ENCODE measurements at places on chromosomes 1 and 21.

DNA sequence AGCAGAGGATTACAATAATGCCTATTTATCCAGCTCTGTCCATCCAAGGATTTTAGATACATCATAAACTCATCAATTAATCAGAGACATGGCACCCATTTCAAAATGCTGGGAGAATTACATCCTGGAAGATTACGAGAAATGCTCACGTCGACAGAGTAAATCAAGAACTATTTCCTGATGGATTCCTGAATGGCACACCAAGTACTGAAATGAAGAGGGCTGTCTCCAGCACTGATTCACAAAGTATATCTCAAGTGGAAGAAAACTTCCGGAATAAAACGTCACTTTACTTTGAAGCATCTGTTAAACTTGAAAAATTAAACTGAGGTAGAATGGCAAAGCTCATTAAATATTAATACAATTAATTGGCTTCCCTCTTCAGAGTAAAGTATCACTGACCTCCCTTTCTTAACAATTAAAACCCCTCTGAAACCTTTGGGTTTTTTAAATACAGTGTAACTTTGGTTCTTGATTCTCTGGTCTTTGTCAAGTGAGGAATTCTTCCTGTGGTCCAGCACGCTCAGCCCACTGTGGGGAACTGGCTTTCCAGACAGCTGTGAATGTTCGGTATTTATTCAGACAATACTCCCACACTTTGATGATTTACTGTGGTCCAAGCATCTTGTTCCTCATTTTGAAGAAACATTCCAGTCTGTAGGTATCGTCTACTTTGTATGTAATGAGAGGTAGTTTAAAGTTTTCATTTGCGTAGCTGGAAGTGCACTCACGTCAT, 288.0 kb downstream of the NFIA start:
- no peak for DNase-seq

GRCh38 chr21:17416139-17416538, 96.7 kb upstream of the CXADR start:
- DNase-seq, result no peak

DNA sequence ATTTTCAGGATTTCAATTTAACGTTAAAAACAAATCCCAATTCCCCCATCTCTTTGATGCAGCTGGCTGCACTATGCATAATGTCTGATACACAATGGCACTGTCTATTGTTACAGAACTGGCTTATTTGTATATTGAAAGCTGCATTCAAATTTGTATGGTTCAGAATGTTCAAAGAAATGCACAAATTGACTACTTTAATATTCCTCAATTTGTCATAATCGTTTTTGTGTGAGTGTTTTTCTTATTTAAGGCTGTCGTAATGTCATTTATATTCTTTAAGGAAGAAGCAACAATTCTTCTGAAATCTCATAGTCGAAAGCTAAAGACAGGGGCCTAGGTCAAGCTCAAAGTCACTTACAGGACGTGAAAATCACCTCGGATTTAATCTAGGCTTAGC, 341.4 kb upstream of the ZRANB2 start:
- no peak for DNase-seq

DNA sequence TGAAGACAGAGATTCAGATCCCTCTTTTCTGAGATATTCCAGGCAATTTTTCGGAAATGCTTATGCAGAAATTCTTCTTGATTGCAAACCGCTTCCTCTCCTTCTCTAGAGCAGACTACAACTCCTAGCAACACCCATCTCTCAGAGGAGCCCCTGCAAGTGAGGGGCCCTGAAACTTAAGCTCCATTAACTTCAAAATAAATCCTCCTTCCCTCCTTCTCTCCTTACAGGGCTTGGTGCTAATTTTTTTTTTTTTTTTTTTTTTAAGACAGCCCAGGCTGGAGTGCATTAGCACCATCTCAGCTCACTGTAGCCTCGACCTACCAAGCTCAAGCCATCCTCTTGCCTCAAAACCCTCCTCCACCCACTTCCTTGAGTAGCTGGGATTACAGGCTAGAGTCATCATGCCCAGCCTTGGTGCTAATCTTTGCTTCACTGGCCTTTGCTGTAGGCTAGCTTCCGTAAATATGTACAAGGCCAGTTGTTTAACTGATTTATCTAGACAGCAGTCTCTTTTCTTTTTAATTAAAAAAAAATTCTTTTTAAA, 30.2 kb upstream of the SFPQ start:
- no peak for DNase-seq

DNA sequence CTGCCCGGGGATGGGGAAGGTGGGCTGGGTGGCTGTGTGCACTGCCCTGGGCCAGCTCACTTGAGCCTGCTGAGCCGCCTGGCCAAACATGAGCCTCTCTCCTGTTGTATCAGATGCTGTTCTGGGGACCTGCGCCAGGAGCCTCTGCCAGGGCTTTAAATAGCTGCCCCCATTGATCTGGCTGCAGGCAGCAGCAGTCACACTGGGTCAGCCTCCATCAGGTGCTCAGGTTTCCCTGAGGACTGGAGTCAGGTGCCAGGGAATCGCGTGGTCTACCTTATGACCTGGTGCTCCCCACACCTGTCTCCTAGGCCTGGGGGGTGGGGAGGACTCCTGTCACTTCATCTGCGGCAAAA, 700 bp upstream of the CCDC28B start:
- no peak for DNase-seq
